HTR-8/SVneo (cell line): ENCODE measurements at places on chromosomes 5 and 9.

DNA sequence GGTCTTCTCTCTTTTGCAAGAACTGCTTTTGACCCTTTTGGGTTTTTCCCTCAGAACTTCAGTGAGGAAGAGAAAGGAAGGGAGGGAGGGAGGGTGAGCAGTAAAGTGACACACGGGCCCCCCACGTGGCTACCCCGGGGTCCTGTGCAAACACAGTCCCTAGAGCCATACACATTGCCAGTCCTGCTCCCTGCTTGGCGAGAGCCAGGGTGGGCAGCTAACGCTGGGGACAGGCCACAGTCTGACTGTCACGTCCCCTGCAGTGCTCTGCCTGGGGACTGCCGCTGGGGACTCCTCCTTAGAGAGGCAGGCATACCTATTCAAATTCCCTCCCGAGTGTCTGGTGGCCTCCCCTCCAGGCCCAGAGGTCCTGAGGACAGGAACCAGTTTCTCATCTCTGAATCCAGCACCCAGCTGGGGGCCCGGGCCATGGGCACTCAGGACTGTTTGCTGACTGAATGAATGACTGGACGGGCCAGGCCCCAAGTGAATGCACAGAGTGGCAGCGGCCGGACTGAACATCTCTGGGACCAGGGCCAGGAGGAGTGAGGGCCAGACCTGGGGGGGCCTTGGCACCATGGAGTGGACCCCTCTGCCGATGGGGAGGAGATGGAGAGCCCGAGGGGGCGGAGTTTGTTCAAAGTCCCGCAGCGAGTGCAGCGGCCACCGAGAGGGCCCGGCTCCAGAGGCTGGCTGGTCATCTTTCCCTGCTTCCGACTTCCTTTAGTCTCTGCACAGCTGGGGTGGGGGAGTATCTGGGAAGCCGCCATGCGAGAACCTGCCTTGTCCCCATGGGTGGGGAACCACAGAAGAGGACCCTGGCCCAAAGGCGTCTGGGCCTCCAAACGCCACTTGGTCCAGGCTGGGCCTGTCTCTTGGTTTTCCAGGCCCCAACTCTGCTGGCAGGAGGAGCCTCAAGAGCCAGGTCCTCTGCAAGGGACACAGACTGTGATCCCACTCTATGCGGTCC lies 5.8 kb downstream of the CCDC187 start:
- no peak for DNase-seq

DNA sequence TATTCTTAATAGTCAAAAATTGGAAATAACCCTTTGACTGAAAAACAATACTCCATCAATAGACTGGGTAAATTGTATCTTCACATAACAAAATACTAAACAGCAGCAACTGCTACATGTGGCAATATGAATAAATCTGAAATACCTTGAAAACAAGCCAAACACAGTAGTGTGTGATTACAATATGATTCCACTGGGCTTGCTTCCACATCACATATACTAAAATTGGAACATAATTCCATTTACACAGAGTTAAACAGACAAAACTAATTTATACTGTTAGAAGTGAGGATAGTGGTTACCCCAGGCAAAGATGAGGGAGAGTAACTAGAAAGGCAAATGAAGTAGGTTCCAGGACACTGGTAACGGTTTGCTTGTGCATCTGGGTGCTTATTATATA lies 20.4 kb downstream of the FNIP1 start:
- DNase-seq: no peak

DNA sequence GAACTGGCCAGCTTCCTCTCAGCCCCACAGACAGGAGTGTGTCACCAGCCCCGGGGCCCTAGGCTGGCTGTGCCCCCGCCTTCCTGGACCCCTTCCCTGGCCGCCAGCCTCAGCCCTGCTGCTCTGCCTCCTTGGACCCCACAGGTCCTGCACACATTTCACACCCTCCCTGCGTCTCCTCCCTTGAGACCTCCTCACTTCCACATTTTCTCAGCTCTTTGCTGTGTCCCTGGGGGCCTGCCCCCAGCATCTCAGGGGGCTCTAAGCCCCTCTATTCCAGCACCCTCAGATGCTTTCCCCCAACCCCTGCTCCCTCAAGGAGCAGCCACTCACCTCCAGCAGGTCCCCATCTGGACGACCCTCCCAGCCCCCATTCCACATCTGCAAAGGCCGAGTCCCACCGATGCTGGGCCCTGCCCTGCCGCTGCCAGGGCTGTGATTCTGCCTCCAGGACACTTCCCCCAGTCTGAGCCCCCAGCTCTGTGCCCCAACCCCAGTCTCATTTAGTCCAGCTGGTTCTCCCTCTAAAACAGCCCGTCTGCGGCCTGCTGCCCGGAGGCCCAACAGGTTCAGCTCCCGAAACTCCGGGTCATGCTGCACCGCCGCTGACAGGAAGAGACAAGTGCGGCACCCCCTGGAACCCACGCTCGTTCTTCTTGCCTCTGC lies 4.2 kb downstream of the SLC34A3 start:
- DNase-seq: no peak

GRCh38 chr5:9479990-9480389 lies 65.9 kb downstream of the SEMA5A start:
- no peak for DNase-seq

DNA sequence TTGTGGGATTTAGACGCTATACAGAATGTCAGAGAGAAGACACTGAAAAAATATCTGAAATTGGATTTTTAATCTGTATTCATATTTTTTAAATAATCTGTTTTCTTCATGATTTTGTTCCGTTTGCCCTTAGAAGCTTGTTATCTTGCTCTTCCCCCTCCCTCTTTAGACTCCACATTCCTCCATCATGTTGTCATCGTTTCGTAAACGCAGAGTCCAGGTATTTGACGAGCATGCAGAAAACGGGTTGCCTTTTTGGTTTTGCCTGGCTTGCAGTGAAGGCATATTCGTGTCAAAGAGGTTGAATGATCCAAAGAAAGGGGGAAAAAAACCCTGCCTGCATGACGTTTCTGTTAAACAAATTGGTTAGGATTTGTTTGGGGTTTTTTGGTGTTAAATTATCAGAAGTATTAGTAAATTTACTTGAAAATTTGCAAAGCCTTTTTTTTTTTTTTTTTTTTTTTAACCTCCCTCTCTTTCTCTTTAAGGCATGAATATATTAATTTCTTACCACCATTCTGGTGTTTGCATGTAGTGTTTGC lies 2.9 kb downstream of the SPTAN1 start:
- DNase-seq: peak; percentile 46

DNA sequence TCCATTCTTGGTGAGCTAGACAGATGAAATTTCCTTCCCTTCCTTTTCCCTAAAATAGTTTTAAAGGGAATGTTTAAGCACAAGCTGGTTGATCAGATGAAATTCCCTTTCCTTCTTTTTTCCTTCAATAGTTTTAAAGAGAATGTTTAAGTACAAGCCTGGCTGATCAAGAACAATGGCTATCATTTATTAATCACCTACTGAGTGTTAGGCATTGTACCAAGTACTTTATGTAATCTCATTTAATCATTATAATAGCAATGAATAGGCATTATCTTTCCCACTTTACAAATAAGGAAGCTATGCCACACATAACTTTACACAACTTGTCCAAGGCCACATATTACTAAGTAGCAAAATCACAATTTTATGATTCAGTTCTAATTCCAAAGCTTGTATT lies 152.0 kb upstream of the ACOT12 start:
- no peak for DNase-seq

- DNase-seq: peak; percentile 34
Observed at GRCh38 chr9:94799578-94800264, 73.2 kb downstream of the AOPEP start.

- no peak for DNase-seq
Observed at GRCh38 chr9:8486095-8486494, 686.5 kb upstream of the DMAC1 start.

DNA sequence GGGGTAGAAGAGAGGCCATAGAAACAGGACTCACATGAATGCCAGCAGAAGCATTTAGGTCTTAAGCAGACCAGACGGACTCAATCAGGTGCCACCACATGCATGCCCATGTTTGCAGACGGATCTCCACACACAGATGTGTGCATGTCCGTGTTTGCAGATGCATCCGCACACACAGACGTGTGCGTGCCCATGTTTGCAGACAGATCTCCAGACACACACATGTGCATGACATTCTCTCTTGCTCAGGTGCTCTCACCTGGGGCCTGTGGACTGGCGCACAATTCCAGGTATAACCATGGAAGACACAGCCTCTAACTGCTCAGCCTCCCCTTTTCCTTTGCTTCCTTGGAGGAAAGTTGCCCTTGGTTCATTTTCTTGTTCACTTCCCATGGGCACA lies 148.3 kb downstream of the CACNA1B start:
- no peak for DNase-seq

DNA sequence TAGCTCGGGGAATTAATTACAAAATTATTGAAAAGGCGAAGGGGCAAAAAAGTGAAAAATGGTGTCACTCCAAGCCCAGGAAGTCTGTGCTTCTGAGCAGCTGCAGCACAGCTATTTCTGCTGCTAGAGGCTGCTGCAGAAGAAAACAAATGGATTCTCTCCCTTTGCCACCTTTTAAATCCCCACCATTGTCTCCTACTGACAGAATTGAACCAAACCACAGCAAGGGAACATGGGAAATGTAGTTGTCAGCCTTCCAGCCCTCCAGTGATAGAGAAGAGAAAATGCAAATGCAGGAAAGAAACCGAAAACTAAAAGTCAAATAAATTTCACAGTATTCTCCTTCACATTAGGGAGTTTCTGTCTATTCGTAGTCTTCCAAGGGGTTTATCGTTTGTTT lies 33.4 kb upstream of the CDC42SE2 start:
- no peak for DNase-seq

DNA sequence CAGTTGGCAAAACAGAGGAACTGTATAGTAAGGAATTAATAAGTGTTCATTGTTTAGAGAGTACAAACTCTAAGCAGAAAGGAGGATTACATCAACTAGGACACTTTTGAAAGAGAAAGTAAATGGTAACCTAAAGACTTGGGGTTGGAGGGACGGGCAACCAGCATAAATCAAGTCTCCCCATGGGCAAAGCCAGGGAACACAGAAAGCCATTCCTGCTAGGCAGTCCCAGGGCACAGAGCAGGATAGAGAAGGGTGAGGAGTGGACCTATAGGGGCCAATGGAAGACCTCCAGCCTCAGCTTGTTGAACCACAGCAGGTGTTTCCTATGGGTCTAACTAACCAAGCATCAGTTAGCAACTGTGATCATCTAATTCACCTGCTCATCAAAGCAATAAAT lies 9.2 kb upstream of the ERAP1 start:
- no peak for DNase-seq
